ENCODE measurements at places on chromosomes 1 and 21.

- peak; percentile 51 for DNase-seq
These were observed 61.0 kb downstream of the IER5 start for GRCh38 chr1:181149326-181150125.

DNA sequence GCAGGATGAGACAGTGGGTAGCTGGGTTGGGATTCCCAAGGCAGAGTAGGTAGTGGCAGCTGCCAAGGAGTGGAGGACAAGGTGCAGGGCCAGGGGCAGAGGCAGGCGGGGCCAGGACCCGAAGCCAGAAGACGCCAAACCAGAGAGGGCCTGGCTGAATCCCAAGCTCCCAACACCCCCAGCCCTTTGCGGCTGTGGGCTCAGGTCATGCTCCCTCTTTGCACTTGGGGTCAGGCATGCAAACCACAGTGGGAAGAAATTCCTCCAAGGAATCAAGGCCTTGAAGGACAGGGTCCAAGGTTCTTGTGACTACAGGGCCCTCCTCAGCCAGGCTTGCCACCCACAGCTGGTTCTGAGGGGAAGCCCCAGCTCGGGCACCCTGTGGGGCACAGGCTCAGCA is 6.2 kb downstream of the C1orf210 start:
- no peak for DNase-seq

- no peak for DNase-seq
These were observed 8.6 kb upstream of the C1orf105 start for GRCh38 chr1:172411791-172412338.

DNA sequence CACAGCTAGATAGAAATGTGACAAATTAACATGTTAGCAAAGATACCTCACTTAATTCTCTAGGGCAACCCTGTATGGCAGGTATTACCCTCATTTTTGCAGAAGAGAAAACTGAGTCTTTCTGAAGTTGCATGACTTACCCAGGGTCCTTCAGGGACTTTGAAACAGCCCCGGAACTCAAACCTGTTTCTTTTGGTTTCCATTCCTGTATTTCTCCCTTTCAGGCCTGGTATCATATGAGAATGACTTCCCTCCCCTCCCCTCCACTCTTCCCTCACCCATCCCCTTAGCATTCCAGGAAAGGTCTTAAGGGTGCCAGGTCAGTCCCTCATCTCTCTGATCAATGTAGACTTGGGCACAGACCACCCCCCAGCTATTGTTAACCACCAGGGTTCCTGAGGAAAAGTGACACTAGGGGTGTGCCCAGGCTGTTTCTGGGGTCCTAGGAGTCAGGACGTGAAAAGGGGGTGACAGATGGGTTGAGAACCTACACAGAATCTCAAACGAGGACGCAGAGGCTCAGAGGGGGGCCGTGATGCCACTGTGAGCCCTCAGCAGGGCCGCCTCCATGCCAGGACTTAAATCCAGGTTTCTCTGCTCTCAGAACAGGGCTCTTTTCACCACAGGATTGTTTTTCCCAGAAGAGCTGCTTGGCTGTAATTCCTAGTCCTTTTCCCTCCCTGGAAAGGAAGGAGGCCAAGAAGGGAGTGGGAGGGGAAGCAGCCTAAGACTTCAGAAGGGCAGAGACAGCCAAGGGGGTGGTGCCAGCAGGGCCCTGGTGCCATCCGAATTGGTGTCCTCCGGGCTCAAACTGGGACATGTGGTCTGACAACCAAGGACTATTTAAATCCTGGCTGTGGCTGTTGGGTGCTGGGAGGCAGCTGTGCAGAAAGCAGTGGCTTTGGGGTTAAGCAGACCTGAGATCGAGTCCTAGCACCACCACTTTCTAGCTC is 2.1 kb upstream of the WASF2 start:
- no peak for DNase-seq

DNA sequence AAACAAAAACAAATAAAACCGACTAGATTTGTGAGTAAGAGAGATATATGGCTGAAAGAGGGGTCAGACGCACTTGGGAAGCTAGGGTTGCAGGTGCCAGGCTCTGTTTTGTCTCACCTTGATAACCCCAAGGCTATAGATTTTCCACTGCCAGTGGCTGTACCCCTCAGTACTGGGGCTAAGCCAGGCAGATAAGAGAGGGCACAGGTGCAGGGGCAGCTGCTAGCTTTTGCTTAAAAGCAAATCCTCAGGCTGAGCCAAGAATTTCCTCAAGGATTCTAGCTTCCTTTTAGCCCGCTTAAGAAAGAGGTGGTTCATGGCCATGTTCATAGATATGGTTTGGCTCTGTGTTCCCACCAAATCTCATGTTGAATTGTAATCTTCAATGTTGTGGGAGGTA is 57.9 kb downstream of the OVGP1 start:
- no peak for DNase-seq

DNA sequence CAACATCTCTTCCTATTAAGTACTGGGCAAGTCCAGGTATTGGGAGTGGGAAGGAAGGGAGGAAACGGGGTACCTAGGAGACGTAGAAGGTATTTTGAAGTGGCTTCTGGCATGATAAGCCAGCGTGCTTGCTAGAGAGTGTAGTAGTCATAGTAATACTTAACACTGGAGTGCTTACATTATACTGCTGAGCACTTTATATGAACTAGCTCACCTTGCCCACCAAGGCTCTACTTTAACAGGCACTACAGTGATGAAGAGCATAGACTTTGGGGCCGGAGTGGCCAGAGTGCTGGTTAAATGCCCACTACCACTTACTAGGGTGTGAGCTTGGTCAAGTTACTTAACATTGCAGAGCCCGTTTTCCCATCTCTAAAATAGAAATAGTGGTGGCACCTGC is 61.7 kb downstream of the ACP6 start:
- no peak for DNase-seq

- DNase-seq: no peak
These were observed 8.3 kb upstream of the MUTYH start for GRCh38 chr1:45348609-45348965.

DNA sequence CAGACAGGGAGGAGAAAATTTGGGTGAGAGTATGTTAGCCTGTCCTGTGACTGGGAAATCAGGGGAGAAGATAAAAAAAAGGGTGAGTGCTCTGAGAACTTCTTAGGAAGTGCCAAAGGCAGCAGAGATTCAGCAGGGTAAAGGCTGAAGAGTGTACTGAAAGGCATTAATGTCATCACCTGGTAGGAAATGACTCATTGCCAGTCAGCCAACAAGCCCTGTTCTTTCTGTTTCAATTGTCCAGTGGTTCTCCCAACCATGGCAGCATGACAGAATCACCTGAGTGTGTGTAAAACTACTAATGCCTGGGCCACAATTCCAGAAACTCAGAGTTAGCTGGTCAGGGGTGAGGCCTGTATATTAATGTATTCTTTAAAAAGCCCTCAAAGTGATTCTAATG is 83.5 kb downstream of the INTS7 start:
- DNase-seq: peak; percentile 45

DNA sequence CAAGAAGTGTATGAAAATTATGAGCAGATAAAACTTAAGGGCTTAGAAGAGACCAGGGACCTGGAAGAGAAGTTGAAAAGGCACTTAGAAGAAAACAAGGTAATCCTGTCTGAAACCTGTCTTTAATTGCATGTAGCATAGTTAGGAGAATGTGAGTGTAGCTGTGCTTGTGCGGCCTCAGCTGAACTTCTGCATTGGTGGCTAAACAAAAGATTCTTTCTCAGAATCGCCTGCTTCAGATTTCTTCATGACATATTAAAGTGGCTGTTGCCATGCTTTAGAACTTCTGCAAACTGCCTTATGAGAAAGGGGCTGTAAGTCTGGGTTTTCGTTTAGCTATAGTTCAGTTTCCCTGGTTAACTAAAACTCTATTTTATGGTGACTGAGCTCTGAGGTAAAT is 94.5 kb downstream of the VPS26C start:
- no peak for DNase-seq

DNA sequence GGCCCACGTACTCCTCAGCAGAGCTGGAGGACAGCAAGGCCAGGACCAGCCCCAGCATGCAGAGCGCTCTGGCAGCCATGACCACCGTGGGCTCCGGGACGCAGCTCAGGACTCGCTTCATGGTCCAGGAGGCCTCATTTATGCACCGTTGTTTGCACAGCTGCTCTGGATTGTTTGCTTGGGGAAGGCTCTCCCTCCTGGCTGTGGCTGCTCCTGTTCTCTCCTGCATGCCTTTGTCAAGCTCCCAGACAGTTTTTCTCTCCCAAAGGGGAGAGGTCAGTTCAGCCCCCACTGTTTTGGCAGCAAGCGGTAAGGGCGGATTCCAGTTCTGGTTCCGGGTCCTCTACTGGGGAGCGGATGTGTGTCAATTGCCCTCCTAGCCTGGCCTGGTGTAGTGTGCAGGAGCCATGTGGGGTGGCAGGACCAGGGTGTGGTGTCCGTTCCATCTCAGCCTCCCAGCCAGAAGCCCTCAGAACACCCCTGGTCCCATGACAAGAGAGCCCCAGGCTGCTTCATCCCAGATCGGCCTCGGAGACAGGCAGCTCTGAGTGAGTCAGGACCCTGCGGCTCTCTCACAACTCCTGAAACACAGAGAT is at the start of gene TFF3:
Gene TFF3 (minus strand): TSS at position 114 of the 596 bp plus-strand sequence. CDS start 35 bp downstream, at position 79.
- DNase-seq: no peak

DNA sequence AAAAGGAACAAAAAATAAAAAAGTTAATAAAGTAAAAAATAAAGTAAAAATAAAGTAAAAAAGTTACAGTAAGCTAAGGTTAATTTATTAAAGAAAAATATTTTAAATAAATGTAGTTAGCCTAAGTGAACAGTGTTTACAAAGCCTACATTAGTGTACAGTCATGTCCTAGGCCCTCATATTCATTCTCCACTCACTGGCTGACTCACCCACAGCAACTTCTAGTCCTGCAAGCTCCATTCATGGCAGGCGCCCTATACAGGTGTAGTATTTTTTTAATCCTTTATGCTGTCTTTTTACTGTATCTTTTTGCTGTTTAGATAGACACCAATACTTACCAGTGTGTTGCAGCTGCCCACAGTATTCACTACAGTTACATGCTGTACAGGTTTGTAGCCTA is 12.4 kb downstream of the ADAR start:
- no peak for DNase-seq

All from GM20000 (cell line).